ENCODE measurements at places on chromosomes 4 and X. TPM values are rescaled to one million over a fixed set of nuclear protein-coding genes. Genes with fewer than 3 reads are reported as not detected.

GRCh38 chr4:161554372-161554990 lies 609.3 kb downstream of the FSTL5 start:
- DNase-seq = peak; percentile 78

GRCh38 chr4:125181804-125182203 lies 133.0 kb upstream of the FAT4 start:
- no peak for DNase-seq

DNA sequence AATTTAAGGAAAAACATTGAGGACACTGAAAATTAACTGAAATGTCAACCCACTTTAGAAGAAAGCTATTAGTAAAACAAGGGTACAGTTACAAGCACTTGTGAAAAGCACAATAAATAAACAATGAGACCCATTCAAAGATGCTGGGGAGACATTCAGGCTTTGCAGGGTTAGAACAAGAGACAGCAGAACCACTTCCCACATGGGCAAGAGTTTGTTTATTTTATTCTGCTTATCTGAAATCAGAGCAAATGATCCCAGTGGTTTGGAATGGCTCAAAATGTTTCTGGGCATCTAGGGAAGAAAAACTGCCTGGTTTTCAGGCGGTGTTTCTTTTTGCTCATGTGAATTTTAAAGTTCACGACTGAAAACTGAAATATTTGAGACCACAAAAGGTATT lies 42.4 kb downstream of the PPP3CA start:
- DNase-seq = no peak

Gene PDE5A
- 1.7 TPM for total RNA-seq

- no peak for DNase-seq
Observed at GRCh38 chr4:181525634-181526033, 717.6 kb upstream of the TENM3 start.

- DNase-seq = no peak
Observed at GRCh38 chrX:119094819-119095218, 22.0 kb downstream of the CT47C1 start.

Gene FAM47E
- total RNA-seq = 0.14 TPM

Gene ASIC5
- total RNA-seq = not detected

GRCh38 chr4:87853108-87853507 lies 20.3 kb downstream of the MEPE start:
- DNase-seq = peak; percentile 76

GRCh38 chr4:1242506-1243450 lies 6.2 kb downstream of the CTBP1 start:
- DNase-seq = no peak

DNA sequence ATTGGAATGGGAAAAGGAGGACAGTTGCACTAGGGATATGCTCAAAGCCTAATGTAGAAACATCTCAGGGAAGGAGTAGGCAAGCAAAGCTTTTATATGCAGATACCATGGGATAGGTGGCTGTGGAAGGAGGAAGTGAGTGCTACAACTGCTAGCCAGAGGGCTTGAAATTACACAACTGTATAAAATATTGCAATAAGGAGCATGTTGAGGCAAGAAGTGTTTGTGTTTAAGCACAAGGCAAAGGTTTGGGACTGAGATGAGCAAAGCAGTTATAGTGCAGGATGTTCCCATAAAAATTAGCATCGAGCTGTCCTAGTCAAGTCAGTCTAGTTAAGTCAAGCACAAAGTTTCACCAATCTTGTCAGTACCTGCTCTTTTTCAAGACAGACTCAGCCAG lies 35.6 kb upstream of the DCAF8L1 start:
- no peak for DNase-seq

DNA sequence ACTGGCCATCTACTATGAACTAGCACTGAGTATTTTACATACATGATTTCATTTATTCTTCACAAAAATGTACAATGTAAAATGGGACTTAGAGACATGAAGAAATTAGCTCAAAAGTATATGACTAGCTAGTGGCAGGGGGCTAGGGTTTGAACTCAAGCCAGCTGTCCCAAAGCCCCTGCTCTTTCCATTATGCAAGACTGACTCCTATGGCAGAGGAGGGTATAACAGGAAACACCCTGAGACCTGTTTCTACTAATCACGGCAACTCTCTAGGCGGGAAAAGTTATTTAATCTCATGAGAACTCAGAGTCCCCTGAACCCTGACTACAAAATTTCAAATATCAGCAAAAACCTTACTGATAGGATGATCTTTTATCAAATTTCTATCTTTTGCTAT lies 150.6 kb downstream of the PRDM5 start:
- DNase-seq = no peak

Gene CENPE
- 39.1 TPM for total RNA-seq

- no peak for DNase-seq
Observed at GRCh38 chr4:3462321-3462789, 751 bp upstream of the DOK7 start.

GRCh38 chrX:45956191-45956870 lies 588.9 kb downstream of the ZNF674 start:
- DNase-seq = no peak

Gene ETNPPL
- total RNA-seq = not detected

DNA sequence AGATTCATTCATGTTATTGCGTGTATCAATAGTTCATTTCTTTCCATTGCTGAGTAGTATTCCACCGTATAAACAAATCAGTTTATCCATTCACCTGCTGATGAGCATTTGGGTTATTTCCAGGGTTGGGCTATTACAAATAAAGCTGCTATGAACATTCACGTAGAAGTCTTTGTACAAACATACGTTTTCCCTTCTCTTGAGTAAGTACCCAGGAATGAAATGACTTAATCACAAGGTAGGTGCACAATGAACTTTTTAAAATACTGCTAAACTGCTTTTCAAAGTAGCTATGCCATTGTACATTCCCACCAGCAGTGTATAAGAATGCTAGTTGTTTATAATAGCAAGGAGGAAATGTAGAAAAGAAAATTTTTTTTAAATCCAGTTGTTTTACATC lies 35.9 kb downstream of the SYTL4 start:
- DNase-seq = no peak

Gene PABPC4L
- total RNA-seq = 1.0 TPM

DNA sequence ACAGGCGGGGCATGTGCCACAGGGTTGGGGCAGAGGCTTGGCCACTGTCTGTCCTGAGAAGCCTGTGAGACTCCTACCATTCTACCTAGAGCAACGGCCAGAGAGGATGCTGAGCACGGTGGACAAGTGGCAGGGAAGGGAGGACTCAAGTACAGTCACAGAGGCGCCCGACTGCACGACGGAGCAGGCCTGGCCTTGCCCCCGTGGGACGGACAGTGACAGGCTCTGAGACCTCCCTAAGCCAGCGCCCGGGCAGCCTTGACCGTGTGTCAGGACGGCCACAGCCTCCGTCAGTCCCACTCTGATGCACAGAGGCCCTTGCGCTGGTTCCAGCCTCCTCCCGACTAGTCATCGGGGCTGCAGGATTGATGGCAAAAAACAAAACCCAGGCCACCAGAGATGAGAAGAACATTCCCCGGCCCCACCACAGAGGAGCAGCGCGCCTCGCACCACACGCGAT lies 36.7 kb upstream of the MXD4 start:
- DNase-seq = no peak

DNA sequence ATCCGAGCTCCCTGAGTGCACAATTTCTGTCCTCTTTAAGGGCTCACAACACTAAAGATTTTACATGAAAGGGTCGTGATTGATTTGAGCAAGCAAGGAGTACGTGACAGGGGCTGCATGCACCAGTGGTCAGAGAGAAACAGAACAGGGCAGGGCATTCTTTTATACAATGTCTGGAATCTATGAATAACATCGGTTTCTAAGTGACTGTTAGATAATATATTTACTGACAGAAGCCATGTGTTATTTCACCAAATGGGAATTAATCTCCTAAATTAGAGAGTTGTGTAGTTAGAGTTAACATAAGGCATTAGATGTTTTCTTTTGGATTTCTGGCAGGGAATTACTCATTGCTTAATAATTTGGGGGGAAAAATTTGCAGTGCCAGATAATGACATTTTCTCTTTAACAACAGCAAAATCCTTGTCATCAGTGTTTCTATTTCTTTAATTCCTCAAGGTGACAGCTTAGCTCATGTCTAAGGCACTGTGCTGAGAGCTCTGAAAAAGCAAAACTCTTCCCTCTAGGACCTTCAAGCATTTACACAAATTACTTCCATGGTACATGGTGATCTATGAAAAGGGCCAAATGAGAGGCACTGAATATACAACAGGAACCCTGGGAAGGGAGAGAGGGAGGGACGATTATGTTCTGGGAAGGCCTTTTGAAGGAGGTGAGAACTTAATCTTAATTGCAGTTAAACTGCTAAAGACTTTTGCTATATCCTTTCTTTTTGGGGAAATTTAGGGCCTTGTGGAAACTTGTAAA lies 145.0 kb downstream of the RTL3 start:
- DNase-seq = no peak

- no peak for DNase-seq
Observed at GRCh38 chr4:119016636-119017035, 119.0 kb upstream of the MYOZ2 start.

- peak; percentile 35 for DNase-seq
Observed at GRCh38 chr4:99998062-99998867, 48.2 kb upstream of the H2AZ1 start.

GRCh38 chrX:33840176-33840575 lies 291.9 kb downstream of the FAM47A start:
- DNase-seq = no peak

GRCh38 chr4:39036172-39036571 lies 4.0 kb upstream of the TMEM156 start:
- peak; percentile 75 for DNase-seq

DNA sequence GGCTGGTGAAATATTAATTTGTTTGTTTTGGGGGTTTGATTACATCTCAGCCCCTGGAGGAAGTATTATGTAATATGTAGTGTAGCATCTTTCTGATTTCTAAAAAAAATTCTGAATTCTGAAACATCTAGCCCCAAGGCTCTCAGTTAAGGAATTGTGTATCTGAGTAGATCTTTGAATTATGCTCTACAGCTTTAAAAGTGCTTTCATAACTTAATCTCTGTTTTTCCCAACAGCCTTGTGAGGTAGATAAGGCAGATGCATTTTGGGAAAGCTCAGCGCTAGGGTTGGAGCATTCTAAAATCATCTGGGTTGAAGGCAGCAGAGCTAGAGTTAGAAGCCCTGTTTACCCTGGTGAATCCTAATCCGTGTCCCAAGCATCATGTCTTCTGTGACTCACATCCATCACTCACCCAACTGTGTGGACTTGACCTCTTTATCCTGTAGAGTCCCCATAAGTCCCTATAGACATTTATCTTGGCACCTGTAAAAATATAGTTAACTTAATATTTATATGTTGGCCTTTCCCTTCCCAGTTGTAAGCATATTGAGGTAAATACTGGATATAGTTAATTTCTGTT lies 49.8 kb downstream of the FNIP2 start:
- no peak for DNase-seq

DNA sequence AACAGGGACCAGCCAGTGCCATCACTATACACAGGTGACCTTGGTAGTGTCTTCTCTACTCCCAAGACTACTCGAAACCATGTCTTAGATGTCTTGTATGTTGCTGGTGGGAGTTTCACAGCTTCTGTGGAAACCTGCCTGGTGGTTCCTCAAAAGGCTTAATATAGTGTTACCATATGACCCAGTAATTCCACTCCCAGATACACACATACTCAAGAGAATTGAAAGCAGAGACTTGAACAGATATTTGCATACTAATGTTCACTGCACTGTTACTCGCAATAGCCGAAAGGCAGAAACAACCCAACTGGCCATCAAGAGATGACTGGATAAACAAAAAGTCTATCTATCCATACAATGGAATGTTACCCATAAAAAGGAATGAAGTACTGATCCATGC lies 3.1 kb downstream of the TFDP3 start:
- no peak for DNase-seq

DNA sequence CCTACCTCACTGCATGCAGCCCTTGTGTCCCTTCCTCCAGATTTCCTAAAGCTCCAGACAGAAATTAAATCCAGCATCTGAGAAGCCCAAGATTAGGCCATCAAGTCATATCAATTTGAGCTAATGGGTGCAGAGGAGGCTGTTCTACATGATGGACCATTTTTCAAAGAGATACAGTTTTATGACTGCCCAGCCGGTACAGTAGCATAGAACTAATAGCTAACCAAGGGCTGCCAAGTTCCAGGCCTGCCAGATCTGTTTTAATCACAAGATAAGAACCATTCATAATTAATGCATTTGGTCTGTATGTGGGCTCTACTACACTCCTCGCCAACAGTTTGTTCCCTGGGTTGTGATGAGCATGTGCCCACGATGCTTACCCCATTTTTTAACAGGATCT lies 73.9 kb upstream of the PLAC1 start:
- no peak for DNase-seq

Gene BMX
- 208 TPM for total RNA-seq

DNA sequence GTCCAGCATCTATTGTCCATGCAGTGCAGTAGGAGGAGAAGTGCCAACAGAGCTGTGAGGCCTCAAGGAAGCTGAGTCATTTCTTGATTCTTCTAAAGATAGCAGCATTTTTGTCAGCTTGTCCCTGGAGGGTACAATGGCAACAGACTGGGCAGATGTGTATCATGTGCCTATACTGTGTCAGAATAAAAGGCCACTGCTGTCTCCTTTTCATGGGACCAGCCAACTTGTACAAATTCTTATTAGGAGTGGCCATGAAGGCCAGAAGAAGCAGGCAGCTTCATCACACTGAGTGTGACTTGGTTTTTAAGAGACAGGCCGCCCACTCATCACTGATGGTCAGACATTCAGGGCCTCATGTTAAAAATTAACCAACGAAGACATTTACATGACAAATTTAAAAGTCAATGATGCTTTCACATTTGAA lies 185.0 kb upstream of the FAM241A start:
- peak; percentile 49 for DNase-seq

Gene NHSL2
- total RNA-seq = 28.6 TPM

DNA sequence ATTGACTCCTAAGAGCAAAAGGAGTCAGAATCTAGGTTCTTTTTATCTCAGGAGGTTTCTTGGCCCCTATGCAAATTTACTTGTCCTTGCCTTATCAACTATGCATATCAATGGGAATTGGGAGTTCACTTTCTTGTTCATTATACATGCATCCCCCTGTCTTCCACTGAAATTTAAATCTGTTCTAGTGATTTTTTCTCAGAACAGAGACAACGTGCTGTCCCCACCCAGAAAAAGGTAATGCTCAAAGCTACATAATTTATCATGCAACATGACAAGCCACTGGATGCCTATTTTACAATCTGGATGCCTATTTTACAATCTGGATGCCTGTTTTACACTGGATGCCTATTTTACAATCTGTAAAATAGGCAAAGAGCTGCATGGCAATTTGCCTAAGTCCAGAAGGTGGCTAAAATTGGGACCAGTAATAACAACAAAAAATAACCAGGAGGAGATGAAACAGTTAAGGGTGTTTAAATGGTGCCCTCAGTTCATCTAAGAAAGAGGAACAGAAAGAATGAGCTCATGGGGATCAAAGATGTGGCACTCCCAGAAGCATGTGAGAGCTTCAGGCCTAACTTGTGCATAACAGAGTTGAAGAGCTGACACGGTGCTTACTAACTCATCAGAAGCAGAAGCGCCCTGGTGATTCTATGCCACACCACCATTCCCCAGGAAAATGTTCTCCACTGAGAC lies 537.8 kb upstream of the BOD1L1 start:
- no peak for DNase-seq

All from dermis blood vessel endothelial cell (primary cell).